Calu3 (cell line): ENCODE measurements at places on chromosomes 1 and 21. TPM values are rescaled to one million over a fixed set of nuclear protein-coding genes. Genes with fewer than 3 reads are reported as not detected.

DNA sequence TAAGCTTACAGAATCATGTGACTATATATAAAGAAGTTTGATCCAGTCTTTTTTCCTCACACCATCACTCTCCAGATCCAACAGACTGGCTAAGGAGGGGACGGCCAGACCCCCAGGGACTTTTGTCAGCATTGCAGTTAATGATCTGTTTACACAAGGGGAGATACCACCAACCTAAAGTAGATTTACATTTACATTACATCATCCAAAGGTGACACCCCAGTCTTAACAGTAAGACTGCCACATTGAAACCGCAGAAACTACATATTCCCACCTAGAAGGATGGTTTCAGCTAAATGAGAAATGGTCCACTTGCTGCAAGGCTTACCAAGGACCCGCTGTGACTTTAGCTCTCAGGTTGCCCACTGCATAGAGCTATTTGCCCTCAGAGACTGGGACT lies 3.4 kb downstream of the RCAN1 start:
- peaks cover 16% of the 10 kb centered on the region for H3K27me3 ChIP-seq
- no peaks in the 10 kb centered on the region for H3K4me1 ChIP-seq
- H3K36me3 ChIP-seq: peaks cover 15% of the 10 kb centered on the region
- no peak overlapping the region for H3K27ac ChIP-seq
- no peak overlapping the region for H3K4me3 ChIP-seq
- DNase-seq: no peak

DNA sequence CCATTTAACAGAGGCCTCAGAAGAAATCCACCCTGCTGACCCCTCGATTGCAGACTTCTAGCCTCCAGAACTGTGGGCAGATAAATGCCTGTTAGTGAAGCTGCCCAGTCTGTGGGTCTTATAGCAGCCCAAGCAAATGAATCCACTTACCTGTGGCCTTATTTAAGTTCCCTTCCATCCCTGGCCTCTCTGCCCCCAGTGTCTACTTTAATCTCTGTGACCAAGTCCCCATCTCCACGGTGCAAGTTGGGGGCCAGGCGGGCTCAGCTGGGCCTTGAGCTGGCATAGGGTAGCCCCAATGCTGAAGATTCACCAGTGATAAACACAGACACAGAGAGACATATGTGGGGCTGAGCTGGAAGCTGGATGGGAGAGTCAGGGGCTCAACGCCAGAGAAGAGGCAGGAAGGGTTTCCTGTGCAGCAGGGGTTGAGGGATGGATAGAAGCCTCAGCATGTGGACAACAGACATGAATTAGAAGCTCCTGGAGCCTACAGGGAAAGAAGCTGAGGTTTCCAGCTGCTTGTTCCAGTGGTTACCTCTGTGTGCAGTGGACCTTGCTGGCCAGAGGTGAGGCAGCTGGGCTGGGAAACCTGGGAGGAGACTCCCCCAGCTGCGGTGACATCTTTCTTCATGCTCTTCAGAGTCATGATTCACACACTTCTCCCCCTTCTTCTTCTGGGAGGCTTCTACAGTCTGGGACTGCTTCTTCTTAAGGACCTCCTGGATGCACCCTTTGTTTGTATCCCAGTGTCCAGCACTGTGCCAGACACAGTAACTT lies 13.4 kb upstream of the B3GALT5 start:
- no peaks in the 10 kb centered on the region for H3K4me1 ChIP-seq
- no peak for DNase-seq
- H3K36me3 ChIP-seq: no peaks in the 10 kb centered on the region

DNA sequence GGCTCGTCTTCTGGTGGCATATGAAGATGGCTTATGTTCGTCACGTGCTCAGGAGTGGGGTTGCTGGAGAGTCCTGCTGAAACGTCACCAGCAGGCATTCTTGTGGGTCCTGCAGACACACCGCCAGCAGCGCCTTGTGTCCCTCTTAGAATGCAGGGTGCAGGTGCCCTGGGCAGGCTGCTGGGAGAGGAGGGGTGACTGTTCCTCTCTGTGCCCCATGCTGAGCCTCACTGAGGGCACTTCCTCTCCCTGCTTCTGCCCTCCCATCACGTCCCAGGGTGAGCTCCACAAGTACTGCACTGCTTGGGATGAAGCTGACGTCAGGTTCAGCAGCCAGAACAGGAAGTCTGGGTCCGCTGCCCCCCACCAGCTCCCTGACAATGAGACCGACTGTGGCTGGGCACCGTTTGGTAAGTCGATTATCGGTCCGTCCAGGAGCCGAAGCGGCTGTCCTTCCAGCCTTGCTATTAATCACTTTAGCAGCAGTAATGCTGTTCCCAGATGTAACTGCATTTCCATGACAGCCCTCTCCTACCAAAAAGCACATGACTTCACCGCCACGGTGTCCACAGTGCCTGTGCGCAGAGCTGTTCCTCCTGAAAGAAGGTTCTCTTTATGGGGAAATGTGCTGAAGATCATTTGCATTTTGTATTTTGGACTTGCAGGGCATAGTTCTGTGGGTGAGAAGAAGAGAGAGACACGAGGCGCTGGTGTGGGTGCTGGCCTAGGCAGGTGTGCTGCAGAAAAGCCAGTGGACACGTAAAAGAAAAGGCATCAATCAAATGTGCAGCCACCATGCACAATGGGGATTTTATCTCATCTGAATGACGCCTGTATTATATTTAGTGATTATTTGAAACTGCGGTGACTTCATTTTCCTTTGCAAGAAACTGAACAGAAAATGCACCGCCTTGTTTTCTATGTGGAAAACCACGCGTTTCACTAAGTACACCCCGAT lies 21.0 kb downstream of the SLC37A1 start:
- H3K27me3 ChIP-seq: no peaks in the 10 kb centered on the region
- DNase-seq: no peak
- H3K36me3 ChIP-seq: peaks cover 1% of the 10 kb centered on the region
- H3K4me3 ChIP-seq: no peak overlapping the region
- no peak overlapping the region for H3K27ac ChIP-seq

- H3K36me3 ChIP-seq: no peaks in the 10 kb centered on the region
- H3K4me1 ChIP-seq: peaks cover 40% of the 10 kb centered on the region
- H3K27ac ChIP-seq: no peak overlapping the region
- DNase-seq: no peak
- no peaks in the 10 kb centered on the region for H3K27me3 ChIP-seq
Measured at GRCh38 chr1:169098380-169098779, 8.1 kb upstream of the ATP1B1 start.

DNA sequence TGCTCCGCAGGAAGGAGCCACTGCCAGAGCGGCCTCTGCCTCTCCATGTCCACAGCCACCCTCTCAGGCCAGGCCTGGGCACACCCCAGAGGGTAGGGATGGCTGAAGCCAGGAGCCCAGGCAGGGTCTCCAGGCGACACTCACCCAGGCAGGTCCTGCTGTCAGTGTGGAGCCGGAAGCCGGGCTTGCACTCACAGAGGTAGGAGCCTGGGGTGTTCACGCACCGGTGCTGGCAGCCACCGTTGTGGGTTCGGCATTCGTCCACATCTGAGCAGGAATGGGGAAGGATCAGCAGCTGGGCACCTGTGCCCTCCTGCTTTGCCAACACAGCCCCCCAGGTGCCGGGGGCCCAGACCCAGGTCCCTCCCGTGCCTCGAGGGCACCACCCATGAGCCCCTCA lies 69.5 kb downstream of the ARHGEF16 start:
- no peak overlapping the region for H3K4me3 ChIP-seq
- H3K4me1 ChIP-seq: no peaks in the 10 kb centered on the region
- no peak overlapping the region for H3K27ac ChIP-seq
- no peaks in the 10 kb centered on the region for H3K27me3 ChIP-seq
- H3K36me3 ChIP-seq: no peaks in the 10 kb centered on the region
- no peak for DNase-seq

GRCh38 chr1:221154932-221155331 lies 275.7 kb downstream of the HLX start:
- no peaks in the 10 kb centered on the region for H3K27me3 ChIP-seq
- no peak overlapping the region for H3K27ac ChIP-seq
- no peaks in the 10 kb centered on the region for H3K36me3 ChIP-seq
- no peak overlapping the region for H3K4me3 ChIP-seq
- DNase-seq: no peak

DNA sequence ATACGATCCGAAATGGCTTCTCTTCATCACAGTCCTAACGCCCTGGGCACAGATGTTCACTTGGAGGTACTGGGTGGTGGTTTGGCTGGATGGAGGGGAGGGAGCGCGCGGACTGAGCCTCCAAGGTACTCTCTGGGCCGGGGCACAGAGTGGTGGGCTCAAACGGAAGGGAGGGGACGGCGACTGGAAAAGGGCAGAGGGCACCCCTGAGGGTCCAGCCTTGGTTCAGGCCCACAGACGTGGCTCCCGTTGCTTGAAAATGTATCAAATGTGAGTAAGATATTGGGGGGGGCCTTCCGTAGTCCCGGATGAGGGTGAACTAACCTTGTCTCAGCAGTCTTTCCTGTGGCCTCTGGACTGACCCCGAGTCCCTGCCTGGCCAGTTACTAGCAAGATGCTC lies 463 bp downstream of the IL12RB2 start:
- no peak overlapping the region for H3K27ac ChIP-seq
- H3K27me3 ChIP-seq: no peaks in the 10 kb centered on the region
- H3K4me1 ChIP-seq: no peaks in the 10 kb centered on the region
- no peaks in the 10 kb centered on the region for H3K36me3 ChIP-seq
- DNase-seq: no peak

DNA sequence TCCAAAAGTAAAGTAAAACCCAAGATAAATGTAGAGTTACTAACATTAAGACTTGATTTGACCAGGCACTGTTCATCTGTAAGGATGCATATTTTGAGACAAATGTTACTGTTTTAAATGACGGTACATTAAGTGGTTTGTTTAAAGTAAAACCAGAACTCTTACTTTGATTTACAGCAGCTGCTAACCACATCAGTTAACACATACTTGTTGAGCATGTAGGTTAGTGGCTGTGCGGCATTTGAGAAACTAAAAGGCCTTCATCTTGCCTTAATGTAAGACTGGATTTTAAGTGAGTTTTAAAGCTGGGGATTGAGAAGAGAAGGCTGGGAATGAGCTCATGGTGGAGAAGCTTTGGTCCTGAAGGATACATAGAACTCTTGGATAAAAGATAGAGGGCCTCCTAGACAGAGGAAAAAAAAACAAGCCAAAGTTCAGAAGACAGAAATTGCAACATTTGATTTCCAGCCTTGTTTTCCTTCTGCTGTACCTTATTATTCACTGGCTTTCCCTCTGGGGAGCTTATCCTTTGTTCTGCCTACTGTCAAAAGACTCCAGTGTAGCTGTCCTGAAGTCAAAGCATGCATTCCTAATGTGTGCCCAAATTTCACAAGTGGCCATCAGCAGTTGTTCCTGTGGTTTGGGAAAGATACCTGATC lies 66.6 kb downstream of the MTR start:
- DNase-seq: no peak
- H3K4me3 ChIP-seq: no peak overlapping the region
- H3K36me3 ChIP-seq: peaks cover 12% of the 10 kb centered on the region
- H3K27me3 ChIP-seq: no peaks in the 10 kb centered on the region

DNA sequence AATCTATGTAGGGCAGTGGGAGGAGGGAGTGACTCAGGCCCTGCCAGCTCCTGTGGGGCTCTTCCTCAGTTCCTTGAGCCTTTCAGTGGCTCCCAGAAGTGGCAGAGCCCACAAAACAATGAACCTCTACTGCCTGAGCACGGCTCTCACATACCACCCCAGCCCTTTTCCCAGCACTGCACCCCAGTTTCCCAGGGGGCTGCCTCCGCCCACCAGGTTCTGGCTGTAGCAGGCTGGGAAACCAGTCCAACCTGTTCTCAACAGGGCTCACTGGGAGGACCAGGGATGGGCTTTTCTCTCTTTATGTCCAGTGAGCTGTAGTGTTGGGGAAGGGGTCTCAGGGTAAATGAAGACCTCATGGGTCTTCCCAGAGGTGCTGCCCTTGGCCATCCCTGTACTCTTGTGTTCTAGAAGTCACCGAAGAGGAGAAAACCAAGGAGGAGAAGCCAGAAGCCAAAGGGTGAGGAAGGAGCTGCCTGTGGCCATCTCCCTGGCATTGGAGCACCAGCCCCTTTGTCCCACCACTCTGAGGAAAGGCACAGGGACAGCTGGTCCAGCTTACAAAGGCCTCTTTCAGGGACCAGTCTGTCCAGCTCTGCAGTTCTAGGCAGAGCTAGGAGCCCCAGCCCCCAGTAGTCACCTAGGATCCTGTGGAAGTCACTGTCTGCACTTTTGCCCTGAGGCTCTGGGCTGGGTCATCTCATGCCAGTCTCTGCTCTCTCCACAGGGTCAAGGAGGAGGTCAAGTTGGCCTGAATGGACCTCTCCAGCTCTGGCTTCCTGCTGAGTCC lies 3.5 kb downstream of the MARCKSL1 start:
- peak overlapping the region; percentile 18 for H3K4me3 ChIP-seq
- H3K36me3 ChIP-seq: peaks cover 81% of the 10 kb centered on the region
- no peaks in the 10 kb centered on the region for H3K27me3 ChIP-seq
- peak; percentile 58 for DNase-seq

DNA sequence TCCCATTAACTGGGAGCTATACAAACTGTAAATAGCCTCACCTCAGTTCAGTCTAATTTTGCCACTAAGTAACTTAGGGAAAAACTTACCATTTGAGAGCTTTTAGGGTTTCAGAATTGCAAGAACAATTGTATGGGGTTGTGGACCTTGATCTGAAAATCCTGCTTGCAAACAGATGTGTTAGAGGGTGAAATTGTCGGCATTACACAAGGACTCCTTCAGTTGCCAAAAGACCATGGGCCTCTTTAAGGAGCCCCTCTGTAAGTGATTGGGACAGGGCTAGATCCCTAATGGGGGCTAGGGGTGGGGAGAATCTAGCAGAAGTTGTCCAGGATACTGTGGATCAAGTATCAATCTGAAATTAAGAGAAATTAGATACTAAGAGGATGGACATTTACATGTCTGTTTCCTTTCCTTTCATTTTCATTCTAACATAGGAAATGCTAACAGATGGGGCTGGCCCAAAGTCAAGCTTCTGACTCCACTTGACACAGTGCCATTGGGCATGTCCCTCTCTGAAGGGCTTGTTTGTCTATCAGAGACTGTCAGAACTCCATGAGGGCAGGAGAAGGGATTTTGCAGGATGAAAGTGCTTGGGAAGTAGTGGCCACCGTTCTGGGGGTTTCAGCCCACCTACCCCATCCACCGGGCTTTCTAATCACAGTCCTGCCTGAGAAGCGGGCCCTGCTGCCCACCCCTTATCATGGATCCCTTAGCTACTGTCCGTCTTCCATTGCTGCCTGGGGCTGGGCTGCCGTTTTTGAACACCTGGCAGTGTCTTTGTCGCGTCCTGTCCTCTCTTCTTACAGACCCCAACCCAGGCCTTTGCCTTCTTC lies 54.7 kb downstream of the STUM start:
- DNase-seq: no peak
- H3K27ac ChIP-seq: no peak overlapping the region
- peaks cover 93% of the 10 kb centered on the region for H3K27me3 ChIP-seq

GRCh38 chr1:35947547-35947946 lies 16.6 kb downstream of the AGO3 start:
- H3K4me3 ChIP-seq: no peak overlapping the region
- no peaks in the 10 kb centered on the region for H3K27me3 ChIP-seq
- no peak for DNase-seq
- H3K4me1 ChIP-seq: no peaks in the 10 kb centered on the region
- H3K36me3 ChIP-seq: no peaks in the 10 kb centered on the region

The AIRE gene
- not detected in 2 replicates for total RNA-seq

The USF1 gene
- 72.1 and 75.4 TPM in 2 replicates for total RNA-seq

The RXRG gene
- total RNA-seq: not detected in 2 replicates

The S100A3 gene
- not detected in 2 replicates for total RNA-seq

The TNFRSF1B gene
- total RNA-seq: 1.3 and 2.9 TPM in 2 replicates

The ADGRB2 gene
- 1.9 and 2.9 TPM in 2 replicates for total RNA-seq

The C4BPA gene
- 1.0 and 1.3 TPM in 2 replicates for total RNA-seq

The ETV3L gene
- total RNA-seq: not detected in 2 replicates

The ITLN2 gene
- total RNA-seq: not detected in 2 replicates
